Dermis blood vessel endothelial cell (primary cell): ENCODE measurements at places on chromosomes 16 and 17.

GRCh38 chr16:75309899-75310430 lies 58.5 kb upstream of the BCAR1 start:
- no peak for DNase-seq

- DNase-seq = no peak
These were observed 233.0 kb downstream of the MSI2 start for GRCh38 chr17:57489321-57489720.

- no peak for DNase-seq
These were observed 128.3 kb downstream of the AXIN2 start for GRCh38 chr17:65433157-65433556.

DNA sequence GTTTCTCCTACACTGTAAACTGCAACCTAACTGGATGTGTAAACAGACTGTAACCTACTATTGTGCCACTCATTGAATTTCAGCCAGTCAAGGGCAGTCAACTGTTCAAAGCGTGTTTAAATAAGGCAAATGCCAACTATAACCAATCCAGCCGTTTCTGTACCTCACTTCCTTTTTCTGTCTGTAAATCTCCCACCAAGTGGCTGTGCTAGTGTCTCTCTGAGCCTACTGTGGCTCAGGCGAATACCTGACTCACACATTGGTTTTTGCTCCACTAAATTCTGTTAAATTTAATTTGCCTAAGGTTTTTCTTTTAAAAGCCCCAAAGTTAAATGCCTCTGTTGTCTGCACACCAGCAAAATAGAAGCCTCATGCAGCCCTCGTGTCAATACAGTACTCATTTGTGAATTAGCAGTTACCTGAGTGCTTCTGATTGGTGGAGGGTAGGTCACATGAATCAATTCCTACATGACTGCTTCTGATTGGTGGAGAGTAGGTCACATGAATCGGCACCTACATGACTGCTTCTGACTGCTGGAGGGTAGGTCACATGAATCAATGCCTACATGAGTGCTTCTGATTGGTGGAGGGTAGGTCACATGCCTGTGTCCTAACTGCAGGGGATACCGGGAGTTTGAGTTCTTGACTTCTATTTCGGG lies 31.1 kb upstream of the CCR7 start:
- DNase-seq = peak; percentile 9

GRCh38 chr16:18841833-18842525 lies 40.6 kb upstream of the ARL6IP1 start:
- DNase-seq = no peak
